ENCODE measurements at places on chromosomes 3 and 15.

DNA sequence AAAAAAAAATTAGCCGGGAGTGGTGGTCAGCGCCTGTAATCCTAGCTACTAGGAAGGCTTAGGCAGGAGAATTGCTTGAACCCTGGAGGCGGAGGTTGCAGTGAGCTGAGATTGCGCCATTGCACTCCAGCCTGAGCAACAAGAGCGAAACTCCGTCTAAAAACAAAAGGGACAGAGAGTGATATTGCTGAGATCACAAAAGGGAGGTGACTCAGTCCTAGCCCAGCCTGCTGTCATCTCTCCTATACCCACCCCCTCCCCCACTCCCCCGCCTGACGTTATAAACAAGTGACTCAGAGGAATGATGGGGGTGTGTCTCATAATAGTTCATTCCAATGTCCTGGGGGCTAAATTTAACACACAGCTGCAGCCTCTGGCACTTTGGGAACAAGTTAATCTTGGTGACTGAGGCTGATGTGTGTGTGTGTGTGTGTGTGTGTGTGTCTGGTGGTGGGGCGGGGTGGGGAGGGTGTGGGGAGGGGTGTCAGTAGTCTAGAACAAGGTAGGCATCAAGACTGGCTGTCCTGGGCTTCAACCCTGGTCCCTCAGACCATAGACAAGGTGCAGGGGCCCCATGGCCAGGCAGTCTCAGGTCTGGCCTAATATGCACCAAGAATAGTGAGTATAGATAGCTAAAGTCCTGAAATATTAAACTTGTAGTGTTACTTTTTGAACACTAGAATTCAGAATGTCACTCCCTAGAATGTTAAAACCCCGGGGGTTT, 1.3 kb upstream of the KLHL40 start:
- no peak for DNase-seq

- no peak for DNase-seq
Measured at GRCh38 chr15:80732167-80732566, 37.1 kb downstream of the ABHD17C start.

DNA sequence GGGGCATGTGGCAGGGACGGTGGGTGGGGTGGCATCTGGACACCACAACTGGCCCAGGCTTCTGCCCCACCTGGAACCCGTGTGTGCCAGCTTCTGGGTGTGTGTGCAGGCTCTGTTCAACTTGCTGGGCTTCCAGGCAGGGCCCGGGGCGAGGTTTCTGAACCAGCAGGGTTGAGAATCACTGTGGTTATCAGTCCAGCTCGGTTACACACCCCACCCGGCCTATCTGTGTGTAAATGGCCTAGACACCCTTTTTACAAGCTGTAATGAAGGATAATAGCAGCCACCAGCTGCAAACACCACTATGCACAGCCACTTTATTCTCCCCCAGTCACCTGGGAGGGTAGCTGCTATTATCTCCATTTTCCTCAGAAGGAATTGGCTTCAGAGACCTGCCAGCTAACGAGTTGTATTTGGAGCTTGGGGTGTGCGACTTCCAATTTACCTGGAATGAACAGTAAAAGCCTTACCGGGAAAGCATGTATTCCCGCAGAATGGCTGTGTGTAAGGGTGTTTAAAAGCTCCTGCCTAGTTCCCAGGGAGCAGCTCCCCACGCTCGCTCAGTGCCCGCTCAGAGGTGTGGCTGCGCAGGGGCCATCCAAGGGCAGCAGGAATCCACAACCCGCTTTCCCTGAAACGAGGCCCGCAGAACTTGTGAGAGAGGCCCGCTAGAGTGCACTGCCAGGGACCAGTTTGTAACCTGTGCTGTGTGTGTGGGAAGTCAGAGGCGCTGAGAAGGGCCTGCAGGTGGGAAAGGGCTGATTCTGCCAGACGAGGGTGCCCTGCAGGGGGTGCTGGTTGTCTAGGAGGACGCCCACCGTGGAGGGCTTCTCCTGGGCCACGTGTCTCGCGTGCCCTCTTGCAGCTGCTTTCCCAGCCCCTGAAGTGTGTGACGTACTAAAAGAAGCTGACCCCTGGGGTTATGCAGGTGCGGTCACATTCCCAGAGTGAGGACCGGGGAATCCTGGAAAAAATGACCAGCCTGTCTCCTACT, 83.5 kb downstream of the C3orf70 start:
- DNase-seq, result no peak

DNA sequence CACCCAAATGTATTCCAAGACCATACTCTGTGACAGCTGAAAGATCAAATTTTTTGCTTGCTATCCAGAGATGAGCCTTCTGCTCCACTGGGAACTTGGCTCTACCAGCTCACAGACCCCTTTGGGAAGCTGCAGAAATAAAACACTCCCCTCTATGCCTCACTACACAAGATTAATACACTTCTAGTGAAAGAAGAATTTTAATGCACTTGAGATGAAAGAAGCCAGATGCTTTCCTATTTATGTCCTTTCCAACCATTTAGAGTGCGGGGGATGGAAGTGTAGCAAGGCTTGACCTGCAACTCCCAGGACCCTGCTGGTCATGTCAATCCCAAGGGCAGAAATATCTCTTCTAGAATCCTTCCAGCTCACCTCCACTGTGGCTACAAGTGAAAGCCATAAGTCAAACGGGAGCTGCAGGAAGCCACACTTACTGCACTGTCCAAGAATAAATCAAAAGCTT, 34.7 kb downstream of the ANXA2 start:
- no peak for DNase-seq

- DNase-seq, result no peak
Measured at GRCh38 chr3:188407158-188407880, 253.4 kb downstream of the LPP start.

DNA sequence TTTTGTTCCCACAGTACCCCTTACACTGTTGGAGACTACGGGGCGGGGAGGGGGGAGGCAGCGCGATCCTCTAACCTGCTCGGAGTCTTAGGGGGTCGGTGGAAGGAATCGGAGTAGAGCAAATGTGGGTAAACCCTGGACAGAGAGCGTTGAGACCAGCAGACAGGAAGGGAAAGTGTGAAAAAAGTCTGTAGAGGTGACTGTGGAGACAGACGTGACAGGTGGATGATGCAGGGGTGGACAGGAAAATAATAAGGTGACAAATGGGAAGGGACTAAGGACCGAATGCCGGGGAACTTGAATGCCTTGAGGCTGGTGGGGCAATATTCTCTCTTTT, 424 bp downstream of the EAF2 start:
- DNase-seq, result no peak

GRCh38 chr15:80957976-80958375, 31.6 kb downstream of the MESD start:
- no peak for DNase-seq

- DNase-seq, result no peak
Measured at GRCh38 chr15:32802286-32802936, 84.6 kb downstream of the GREM1 start.

GRCh38 chr15:95226835-95227234, 995.5 kb downstream of the MCTP2 start:
- no peak for DNase-seq

DNA sequence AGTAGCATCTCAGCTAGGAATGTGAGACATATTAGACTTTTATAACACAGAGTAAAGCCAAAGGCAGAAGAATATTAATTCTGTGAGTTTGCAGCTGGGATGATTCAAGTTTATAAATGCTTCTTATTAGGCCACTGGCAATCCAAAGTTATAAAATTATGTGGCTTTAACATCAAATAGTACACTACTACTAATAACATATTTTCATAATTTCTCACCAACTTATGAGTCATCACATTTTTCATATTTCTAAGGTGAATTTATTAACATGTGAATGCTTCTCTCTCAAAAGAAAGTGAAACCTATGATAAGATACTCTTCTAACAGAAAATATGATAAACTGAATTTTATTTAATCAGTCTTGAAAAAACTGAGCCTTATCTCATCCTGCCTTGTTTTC, 1348.2 kb upstream of the ALCAM start:
- DNase-seq, result no peak

DNA sequence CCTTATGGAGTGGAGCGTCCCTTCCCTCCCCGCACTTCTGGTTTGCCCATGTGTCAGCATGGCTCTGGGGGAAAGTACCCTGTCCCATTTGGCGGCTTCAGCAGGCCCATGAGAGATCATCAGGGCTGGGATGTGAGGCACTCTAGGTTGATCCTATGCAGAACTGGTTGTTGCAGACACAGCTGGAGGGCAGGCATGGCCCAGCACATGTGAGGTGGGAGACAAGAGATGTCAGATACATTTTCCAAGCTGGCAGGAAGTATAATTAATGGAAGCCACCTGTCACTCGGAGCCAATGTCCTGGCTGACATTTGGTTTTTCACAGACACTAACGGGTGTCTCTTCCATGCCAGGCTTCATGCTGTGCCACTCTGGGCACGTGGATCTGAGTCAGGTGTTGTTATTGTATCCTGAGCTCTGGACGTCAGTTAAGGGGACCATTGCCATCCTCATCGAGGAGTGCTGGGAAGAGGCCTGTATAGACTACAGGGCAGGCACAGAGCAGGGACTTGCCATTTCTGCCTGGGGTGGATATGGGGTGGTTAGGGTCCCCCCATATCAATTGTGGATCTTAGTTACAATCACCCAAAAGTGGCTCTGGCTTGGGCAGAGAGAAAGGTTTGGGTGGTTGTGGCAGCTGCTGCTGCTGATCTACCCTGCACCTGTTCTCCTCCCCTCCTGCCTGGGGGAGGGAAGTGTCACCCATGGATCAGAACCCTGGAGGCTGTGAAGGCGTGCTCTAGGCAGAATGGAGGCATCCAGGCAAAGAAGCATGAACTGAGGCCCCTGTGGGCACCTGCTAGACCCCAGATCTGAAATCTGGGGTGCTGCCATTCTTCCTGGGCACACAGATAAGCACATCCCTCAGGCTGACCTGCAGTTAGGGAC, 140.7 kb downstream of the FBLN2 start:
- no peak for DNase-seq

DNA sequence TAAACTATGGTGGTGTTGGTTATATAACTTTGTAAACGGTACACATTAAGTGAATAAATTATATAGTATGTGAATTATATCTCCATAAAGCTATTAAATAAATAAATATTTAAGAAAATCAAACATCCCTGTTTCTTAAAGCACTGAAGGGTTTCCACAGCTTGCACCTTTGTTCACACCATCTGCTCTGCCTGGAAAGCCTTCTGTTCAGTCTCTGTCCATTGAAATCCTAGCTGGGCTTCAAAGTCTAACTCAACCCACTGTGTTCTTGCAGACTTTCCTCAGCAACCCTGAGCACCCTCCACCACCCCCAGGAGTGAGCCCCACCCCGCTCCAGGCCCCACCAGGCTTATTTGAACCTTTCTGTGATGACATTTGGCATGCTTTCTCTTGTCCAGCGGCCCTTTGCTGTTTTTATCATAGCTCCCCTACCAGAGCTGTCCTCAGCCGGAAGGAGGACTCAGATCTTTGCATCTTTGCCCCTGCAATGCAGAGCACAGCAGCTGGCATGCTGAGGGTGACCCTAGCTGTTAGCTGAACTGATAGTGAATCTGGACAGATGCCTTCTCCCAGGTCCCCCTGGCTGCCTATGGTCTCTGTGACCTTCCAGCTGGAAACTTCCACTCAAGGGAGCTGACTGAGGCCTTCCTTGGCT, 105.2 kb downstream of the DAPK2 start:
- DNase-seq, result no peak

DNA sequence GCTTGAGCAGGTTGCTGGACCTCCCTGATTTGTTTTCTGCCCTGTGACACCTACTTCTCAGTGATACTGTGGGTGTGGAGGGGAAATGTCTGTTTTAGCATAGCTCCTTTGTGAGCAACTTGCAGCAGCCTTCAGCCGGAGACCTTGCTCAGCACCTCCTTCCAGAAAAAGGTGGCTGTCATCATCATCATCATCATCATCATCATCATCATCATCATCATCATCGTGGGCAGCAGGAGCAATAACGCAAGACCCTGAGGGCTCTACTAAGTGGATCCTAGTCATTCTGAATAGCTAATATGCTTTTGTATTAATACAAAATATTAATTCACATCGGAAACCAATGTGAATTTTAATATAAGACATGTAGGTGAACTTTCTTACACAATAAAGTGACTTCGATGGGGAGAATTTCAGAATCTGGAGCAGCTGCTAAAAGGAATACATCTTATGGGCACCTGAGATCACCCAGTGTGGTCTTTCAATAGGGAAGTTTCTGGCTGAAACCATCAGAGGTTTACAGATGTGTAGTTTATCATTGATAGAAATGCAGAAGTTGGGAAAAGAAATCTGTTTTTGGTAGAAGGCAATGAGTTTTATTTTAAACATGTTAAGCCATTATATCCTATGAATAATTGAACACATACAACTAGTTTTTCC, 8.6 kb downstream of the GABRR3 start:
- DNase-seq, result no peak

GRCh38 chr15:41946970-41947369, 25.4 kb downstream of the EHD4 start:
- no peak for DNase-seq

- no peak for DNase-seq
Measured at GRCh38 chr3:27840807-27841594, 118.9 kb upstream of the EOMES start.

DNA sequence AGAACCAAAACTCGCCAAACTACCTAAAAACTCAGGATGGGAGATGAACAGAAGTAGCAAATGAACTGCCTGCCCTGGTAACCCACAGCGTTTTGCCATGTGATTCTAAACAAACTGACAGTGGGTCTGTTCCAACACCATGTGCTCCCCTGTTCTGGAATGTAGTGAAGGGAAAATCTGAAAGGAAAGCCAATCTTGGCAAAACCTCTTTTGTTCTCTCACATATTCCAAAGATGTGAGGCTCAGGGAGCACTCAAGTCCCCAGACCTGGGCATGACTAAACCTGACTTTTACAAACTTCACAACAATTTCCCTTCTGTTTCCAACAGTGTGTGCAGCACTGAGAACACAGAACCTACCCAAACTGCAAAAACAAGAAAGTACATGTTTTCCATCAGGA, 116.1 kb downstream of the IMPG2 start:
- DNase-seq, result no peak

- no peak for DNase-seq
Measured at GRCh38 chr15:31590609-31591008, 264.0 kb downstream of the KLF13 start.

DNA sequence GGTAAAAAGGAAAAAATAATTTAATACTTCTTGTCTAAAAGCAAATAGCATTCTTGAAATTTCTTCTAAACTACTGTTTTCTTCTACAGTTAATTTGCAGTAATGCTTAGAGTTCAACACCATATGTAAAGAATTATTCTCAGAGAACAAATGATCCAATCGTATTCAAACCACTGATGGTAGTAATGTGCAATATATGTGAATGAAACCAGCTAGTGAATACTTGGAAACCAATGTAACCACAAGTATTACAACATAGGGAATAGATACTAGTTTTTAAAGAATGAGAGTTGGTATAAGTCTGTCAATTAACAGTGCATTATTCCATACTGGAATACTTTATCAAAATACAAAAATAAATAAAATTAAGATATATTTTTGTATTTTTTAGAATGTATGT, 850.0 kb downstream of the DIPK2A start:
- no peak for DNase-seq

GRCh38 chr15:31843426-31844055, 186.8 kb upstream of the CHRNA7 start:
- no peak for DNase-seq

DNA sequence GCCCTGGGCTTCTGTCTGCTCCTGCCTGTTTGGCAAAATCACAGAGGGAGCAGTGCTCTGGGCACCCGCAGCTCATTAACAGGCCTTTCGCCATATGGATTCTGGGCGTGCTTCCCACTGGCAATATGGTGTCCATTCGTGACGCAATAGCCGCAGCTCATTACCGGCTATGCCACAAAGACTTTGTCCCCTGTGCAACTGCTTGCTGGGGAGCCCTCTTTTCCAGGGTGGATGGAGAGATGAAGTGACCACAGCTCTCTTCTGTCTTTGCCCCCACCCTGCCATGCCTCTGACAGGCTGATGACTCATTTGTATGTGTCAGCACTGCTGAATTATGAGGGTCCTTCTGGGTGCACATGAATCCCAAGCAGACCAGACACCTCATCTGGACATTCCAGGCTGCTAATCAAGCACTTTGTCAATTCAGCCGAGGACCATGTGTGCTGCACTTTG, 214.3 kb upstream of the FEZF2 start:
- no peak for DNase-seq

Measured in activated CD4-positive, alpha-beta T cell treated with anti-CD3 and anti-CD28 coated beads for 1 hour (primary cell).